ENCODE measurements at places on chromosomes 4 and X.

- DNase-seq = no peak
These were observed 81.8 kb downstream of the F11 start for GRCh38 chr4:186347743-186348142.

- DNase-seq = no peak
These were observed 11.0 kb upstream of the FGF5 start for GRCh38 chr4:80255329-80256095.

GRCh38 chr4:531076-531475 is 32.1 kb downstream of the PIGG start:
- DNase-seq = no peak

DNA sequence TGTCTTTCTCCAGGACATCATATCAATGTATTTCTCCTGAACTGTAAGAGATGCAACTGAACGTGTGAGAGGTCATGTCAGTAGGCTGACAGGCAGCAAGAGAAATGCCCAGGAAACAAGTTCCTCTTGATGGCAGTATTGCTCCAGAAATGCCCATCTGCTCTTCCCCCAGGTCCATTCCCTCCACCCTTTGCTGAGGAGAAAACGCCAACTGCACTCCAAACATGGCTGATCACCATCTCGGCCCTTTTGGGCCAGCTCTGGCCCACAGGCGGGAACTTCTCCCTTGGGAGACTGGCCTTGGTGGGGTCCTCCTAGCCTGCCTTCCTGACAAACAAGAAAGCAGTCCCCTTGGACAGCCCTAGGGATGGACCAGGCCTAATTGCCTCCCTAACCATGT is 276.5 kb upstream of the AGTR2 start:
- DNase-seq = no peak

DNA sequence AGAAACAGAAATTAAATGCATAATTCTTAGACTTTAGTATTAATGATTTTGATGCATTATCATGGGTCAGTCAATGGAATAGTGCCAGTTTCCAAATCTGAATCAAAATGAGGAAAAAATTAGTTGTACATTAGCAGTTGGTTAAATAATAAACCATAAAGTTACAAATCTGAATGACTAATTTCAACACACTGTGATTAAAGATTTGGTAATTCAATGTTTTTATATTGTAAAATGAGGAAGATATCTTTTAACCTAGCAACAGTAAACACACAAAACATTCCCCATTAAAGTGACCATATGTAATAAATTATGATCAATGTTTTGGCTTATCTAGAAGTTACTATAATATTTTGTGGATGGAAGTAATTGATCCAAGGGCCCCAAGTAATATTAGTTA is 1.6 kb downstream of the FBXO8 start:
- DNase-seq = no peak

DNA sequence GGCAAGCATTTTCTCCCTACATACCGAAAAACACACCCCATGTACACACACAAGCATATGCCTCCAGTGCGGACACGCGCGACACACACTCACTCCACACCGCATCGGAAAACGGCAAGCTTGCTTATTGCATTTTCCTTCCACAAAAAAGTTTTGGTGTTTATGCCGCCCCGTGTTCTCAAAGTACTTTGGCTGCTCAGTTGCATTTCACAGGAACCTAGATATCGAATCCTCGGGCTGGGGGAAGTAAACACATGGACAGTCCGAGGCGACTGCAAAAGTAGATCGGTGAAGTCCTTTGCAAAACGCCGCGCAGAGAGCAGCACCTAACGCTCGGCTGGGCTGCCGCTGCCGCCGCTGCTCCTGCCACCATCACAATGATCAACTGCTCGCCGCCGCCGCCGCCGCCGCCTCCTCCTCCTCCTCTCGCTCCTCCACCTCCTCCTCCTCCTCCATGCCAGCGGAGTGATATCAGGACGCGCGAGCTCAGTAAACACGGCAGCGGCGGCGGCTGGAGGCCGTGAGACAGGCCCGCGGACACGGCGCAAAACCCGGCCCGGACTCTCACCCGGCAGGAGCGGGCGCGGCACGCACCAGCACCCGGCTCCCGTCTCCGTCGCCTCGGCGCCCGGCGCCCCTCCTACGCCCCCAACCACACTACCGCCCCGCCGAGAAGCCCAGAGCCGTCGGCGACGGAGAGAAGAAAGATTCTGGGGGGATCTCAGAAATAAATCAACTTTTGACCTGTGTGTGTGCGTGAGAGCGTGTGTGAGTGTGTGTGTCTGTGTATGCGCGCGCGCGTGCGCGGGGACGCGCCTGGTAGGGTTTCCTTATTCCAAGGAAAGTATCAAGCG is at the start of gene MAML3:
Gene MAML3, minus strand, starts transcription at position 467 of the 854 bp plus-strand sequence. CDS start 857 bp downstream, outside the sequence.
- peak; percentile 61 for DNase-seq

DNA sequence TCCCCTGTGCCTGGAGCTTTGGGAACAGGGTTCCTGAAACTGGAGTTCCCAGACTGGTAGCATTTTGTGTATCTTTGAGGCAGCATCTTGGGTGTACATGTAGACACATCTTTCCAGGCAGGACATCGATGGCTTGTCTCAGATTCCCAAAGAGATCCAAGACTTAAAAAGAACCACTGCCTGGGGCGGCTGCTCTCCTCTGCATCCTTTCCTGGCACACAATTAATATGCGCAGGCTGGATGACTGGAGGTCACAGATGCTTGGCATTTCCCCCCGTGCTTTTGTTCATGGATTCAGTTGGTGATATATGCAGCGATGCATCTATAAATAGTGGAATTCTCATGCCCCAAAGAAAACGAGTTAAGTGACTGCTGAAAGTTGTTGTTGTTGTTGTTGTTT is 80.5 kb downstream of the CLDN34 start:
- DNase-seq = no peak

Data from activated CD8-positive, alpha-beta memory T cell treated with anti-CD3 and anti-CD28 coated beads for 1 hour (primary cell).